ENCODE measurements at places on chromosomes 4 and X. TPM values are rescaled to one million over a fixed set of nuclear protein-coding genes. Genes with fewer than 3 reads are reported as not detected.

- no peak overlapping the region for H3K27ac ChIP-seq
- H3K4me3 ChIP-seq: no peak overlapping the region
- DNase-seq: no peak
- H3K4me1 ChIP-seq: no peaks in the 10 kb centered on the region
- peaks cover 8% of the 10 kb centered on the region for H3K27me3 ChIP-seq
- no peaks in the 10 kb centered on the region for H3K36me3 ChIP-seq
These were observed 160.1 kb upstream of the MBNL3 start for GRCh38 chrX:132648895-132649294.

- H3K4me1 ChIP-seq: peaks cover 26% of the 10 kb centered on the region
- H3K36me3 ChIP-seq: no peaks in the 10 kb centered on the region
- peak within 1 kb of the TSS; percentile 100 for H3K27ac ChIP-seq
- no peaks in the 10 kb centered on the region for H3K27me3 ChIP-seq
- DNase-seq: no peak
These were observed at the start of gene TMEM187 for GRCh38 chrX:153972368-153973126. TMEM187 (plus strand) TSS chrX:153972754; CDS start chrX:153982063, 9,309 bp downstream.

- H3K27ac ChIP-seq: no peak overlapping the region
- H3K4me3 ChIP-seq: no peak overlapping the region
- H3K27me3 ChIP-seq: no peaks in the 10 kb centered on the region
- no peak for DNase-seq
These were observed 89.1 kb upstream of the TET2 start for GRCh38 chr4:105057370-105058105.

DNA sequence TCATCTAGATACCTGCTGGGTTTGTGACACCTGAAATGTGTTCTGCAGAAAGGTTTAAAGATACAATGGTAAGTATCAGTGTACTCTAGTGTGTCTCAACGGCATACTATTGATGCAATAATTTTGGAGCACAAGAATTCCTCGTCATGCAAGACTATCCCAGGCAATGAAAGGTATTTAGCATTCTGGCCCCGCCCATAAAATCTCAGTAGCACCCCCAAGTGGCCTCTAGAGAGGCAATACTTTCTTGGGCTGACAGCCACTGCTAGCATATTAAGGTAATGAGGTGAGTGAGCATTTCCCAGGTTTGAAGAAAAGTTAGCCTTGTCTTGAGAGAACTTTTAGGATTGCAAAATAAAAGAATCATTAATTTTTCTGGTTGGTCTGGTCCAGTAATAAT lies 24.0 kb downstream of the TAB3 start:
- H3K4me3 ChIP-seq: no peak overlapping the region
- H3K27ac ChIP-seq: no peak overlapping the region
- H3K36me3 ChIP-seq: no peaks in the 10 kb centered on the region
- H3K4me1 ChIP-seq: no peaks in the 10 kb centered on the region
- H3K27me3 ChIP-seq: no peaks in the 10 kb centered on the region
- no peak for DNase-seq

- no peaks in the 10 kb centered on the region for H3K36me3 ChIP-seq
- no peak for DNase-seq
- H3K4me1 ChIP-seq: no peaks in the 10 kb centered on the region
These were observed 45.6 kb downstream of the TMEM154 start for GRCh38 chr4:152634110-152634760.

GRCh38 chr4:102868153-102868780 lies 525 bp upstream of the CISD2 start:
- peak overlapping the region; percentile 82 for H3K4me3 ChIP-seq
- H3K4me1 ChIP-seq: peaks cover 12% of the 10 kb centered on the region
- no peaks in the 10 kb centered on the region for H3K27me3 ChIP-seq
- peak overlapping the region; percentile 95 for H3K27ac ChIP-seq

DNA sequence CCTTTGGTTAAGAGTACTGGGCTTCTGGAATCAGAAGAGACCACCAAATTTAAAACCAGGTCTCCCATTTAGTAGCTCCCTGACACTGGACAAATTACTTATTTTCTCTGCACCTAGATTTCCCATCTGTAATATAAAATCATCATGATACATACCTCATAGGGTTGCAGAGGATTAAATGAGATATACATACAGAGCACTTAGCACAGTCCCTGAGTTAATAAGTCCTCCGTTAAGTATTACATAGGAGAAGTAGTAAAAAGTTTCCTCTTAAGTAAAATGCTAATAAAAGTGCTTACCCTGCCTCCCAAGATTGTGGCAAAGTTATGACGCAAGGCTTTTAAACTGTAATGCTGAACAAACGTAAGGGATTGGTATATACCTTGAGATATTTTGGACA lies 539 bp upstream of the CHIC1 start:
- H3K27me3 ChIP-seq: no peaks in the 10 kb centered on the region
- H3K4me3 ChIP-seq: peak overlapping the region; percentile 89
- H3K36me3 ChIP-seq: no peaks in the 10 kb centered on the region
- peaks cover 4% of the 10 kb centered on the region for H3K4me1 ChIP-seq

DNA sequence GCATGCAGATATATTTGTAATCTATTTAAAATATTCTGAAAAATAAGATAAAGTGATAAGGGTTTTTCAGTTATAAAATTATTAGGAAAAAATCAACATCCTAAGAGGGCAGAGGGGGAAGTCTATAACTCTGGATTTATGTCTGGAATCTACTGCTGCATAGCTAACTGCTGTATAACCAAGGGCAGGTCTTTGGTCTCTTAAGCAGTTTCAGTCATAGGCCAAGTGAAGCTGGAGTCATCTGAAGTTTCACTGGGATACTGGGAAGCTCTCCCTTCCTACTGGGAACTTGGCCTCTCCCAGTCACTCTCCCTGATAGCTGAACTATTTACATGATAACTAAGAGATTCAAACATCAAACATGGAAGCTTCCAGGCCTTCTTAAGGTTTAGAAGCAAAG lies 1409.9 kb upstream of the PCDH7 start:
- H3K4me1 ChIP-seq: no peaks in the 10 kb centered on the region
- no peaks in the 10 kb centered on the region for H3K27me3 ChIP-seq
- H3K36me3 ChIP-seq: no peaks in the 10 kb centered on the region
- no peak overlapping the region for H3K27ac ChIP-seq
- DNase-seq: no peak

GRCh38 chr4:188915175-188915574 lies 775.9 kb downstream of the TRIML1 start:
- no peaks in the 10 kb centered on the region for H3K36me3 ChIP-seq
- H3K27me3 ChIP-seq: no peaks in the 10 kb centered on the region
- no peak overlapping the region for H3K27ac ChIP-seq
- H3K4me1 ChIP-seq: no peaks in the 10 kb centered on the region
- no peak for DNase-seq

- no peak for DNase-seq
- H3K4me1 ChIP-seq: no peaks in the 10 kb centered on the region
- H3K27me3 ChIP-seq: no peaks in the 10 kb centered on the region
- no peak overlapping the region for H3K4me3 ChIP-seq
These were observed 228.6 kb upstream of the TACR3 start for GRCh38 chr4:103948244-103949018.

DNA sequence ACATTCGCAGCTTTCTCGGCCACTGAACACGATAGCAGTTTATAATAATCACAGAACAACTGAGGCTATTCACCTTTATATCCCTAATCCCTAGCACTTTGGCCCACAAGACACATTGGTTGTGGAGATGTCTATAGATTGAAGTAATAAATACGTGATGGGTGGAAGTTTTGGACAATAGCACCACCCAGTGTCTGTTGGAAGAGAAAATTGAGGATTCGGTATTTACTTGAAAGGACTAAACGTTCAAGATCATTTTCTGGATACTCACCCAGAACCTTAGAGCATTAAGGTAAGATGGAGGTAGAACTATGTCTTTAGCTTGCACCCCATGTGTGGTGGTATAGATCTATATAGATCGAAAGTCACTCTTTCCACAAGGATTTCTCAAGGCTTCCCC lies 787 bp upstream of the TMSB15A start:
- H3K4me3 ChIP-seq: peak overlapping the region; percentile 53
- H3K36me3 ChIP-seq: no peaks in the 10 kb centered on the region
- H3K27ac ChIP-seq: no peak overlapping the region
- H3K4me1 ChIP-seq: peaks cover 3% of the 10 kb centered on the region

GRCh38 chr4:74549936-74550335 lies 105.0 kb downstream of the AREG start:
- H3K4me3 ChIP-seq: no peak overlapping the region
- H3K36me3 ChIP-seq: no peaks in the 10 kb centered on the region
- no peak overlapping the region for H3K27ac ChIP-seq
- H3K27me3 ChIP-seq: no peaks in the 10 kb centered on the region
- no peak for DNase-seq

- H3K4me1 ChIP-seq: peaks cover 11% of the 10 kb centered on the region
- DNase-seq: no peak
- no peak overlapping the region for H3K4me3 ChIP-seq
- H3K27me3 ChIP-seq: no peaks in the 10 kb centered on the region
- H3K36me3 ChIP-seq: no peaks in the 10 kb centered on the region
These were observed 336.8 kb downstream of the BCOR start for GRCh38 chrX:39760930-39761329.

GRCh38 chr4:107349266-107349665 lies 313.2 kb upstream of the DKK2 start:
- H3K4me1 ChIP-seq: no peaks in the 10 kb centered on the region
- H3K27ac ChIP-seq: no peak overlapping the region
- no peaks in the 10 kb centered on the region for H3K27me3 ChIP-seq
- no peak overlapping the region for H3K4me3 ChIP-seq

- H3K27me3 ChIP-seq: no peaks in the 10 kb centered on the region
- H3K4me1 ChIP-seq: no peaks in the 10 kb centered on the region
- H3K4me3 ChIP-seq: no peak overlapping the region
- H3K36me3 ChIP-seq: no peaks in the 10 kb centered on the region
These were observed 383.7 kb downstream of the IDS start for GRCh38 chrX:149121206-149121920.

DNA sequence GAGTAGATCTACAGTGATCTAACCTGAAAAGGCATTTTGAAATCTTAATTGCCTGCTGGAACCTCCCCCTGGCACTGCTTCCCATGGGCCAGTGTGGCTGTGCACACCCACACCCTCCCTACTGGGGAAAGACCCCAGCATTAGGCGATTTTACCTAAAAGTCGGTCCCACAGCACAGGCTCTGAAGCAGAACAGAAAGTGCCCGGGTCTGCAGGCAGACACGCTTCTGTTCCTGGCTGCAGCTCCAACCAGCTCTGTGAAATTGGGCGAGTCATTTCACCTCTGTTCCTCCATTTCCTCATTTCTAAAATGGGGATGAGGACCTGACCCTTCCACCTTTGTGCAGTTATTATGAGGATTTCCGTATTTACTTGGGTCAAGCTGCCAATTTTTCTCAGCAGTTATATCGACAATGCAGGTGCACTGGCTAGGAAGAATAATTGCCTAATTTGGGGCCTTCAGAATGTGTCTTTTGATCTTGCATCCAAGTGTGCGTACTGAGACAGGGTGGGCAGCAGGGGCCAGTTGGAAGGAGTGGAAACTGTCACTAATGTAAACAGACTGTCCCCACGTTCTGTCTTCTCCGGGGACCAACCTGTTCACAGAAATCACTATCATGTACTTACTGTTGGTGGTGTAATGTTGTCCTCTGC lies 7.1 kb downstream of the KLF3 start:
- no peaks in the 10 kb centered on the region for H3K27me3 ChIP-seq
- DNase-seq: no peak
- no peak overlapping the region for H3K27ac ChIP-seq

DNA sequence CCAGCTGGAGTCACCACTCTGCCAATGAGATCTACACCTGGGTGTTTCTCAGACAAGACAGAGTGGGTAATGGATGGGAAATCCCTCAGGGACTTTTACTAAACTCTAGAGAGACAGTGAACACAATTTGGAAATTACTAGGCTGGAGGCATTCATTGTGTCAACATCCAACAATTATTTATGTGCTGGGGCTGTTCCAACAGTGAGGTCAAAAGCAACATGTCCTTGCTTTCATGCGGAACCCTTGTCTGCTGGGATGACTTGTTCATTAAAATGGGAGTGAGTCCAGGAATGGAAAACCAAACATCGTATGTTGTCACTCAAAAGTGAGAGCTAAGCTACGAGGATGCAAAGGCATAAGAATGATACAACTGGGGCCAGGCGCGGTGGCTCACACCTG lies 54.0 kb downstream of the DRD5 start:
- H3K4me1 ChIP-seq: no peaks in the 10 kb centered on the region
- no peak for DNase-seq
- no peaks in the 10 kb centered on the region for H3K36me3 ChIP-seq
- no peak overlapping the region for H3K27ac ChIP-seq
- no peaks in the 10 kb centered on the region for H3K27me3 ChIP-seq
- H3K4me3 ChIP-seq: no peak overlapping the region

DNA sequence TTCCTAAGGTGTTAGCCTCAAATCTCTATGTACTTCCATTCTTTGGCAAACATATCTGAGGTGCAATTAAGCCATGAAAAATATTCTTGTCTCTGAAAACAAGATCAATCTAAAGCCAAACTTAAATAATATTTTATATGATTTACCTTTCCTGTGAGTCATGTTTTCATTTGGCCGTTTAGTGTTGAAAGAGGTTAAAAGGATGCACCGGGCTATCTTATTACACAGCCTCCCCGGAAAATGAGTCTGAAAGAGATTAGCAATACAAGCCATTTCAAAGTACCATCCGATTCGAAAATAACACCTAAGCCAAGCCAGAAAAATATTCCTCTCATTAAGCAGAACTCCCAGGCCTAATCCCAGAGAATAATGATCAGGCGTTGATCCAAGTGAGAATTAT lies 161.5 kb upstream of the EPHA5 start:
- H3K27me3 ChIP-seq: no peaks in the 10 kb centered on the region
- H3K27ac ChIP-seq: no peak overlapping the region
- DNase-seq: no peak
- H3K4me1 ChIP-seq: no peaks in the 10 kb centered on the region

- no peaks in the 10 kb centered on the region for H3K4me1 ChIP-seq
- no peaks in the 10 kb centered on the region for H3K36me3 ChIP-seq
- no peak overlapping the region for H3K4me3 ChIP-seq
- no peak for DNase-seq
- H3K27ac ChIP-seq: no peak overlapping the region
- no peaks in the 10 kb centered on the region for H3K27me3 ChIP-seq
These were observed 146.5 kb downstream of the NDST3 start for GRCh38 chr4:118180776-118181175.

FAT4 gene
- total RNA-seq: 11.8 TPM

ART3 gene
- not detected for total RNA-seq

RS1 gene
- not detected for total RNA-seq

ZMYM3 gene
- total RNA-seq: 40.2 TPM

CCDC110 gene
- total RNA-seq: 0.05 TPM

SSX1 gene
- 0.13 TPM for total RNA-seq

HTN3 gene
- not detected for total RNA-seq

SSX2 gene
- total RNA-seq: 0.31 TPM

GPC3 gene
- total RNA-seq: 0.95 TPM

NSUN7 gene
- 1.1 TPM for total RNA-seq

HHIP gene
- 0.08 TPM for total RNA-seq

ADH1A gene
- total RNA-seq: not detected

PGAM4 gene
- not detected for total RNA-seq

KLHL5 gene
- 128 TPM for total RNA-seq

BANK1 gene
- 3.3 TPM for total RNA-seq

CT45A2 gene
- total RNA-seq: not detected
